Muscle of arm (tissue), 14 donors: ENCODE measurements at places on chromosomes 2 and 18.
A peak's percentile ranks its signal among the peaks of the same experiment; 100 is the strongest.

DNA sequence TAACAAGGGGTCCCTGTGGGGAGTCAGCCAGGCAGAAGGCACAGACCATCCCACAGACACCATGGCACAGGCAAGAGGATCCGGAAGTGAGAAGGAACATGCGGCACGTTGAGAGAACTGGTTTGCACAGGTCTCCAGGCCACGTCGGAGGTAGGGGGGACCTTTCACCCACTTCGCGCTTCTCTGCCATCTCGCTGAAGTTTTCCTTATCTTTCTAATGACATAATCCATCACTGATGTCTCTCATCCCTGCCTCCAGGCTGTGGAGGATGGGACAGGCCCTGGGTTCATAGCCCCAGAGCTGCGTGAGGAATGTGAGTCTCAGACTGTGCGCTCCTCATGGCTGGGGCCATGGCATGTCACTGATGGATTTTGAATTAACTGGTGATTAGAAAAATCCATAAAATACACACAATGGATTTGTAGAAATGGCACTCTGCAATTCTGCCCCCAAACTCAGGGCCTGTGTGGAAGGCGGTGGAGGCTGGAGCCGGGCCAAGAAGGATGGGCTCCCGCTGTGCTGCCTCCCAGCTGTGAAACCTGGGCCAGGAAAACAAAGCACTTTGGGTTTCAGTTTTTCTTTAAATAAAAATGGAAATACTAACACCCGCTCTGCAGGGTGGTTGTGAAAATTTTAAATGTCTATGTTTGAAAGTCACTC is 113.3 kb upstream of the ALKAL2 start:
- DNase-seq, result no peak

GRCh38 chr2:144233733-144234541 is 286.0 kb downstream of the ZEB2 start:
- no peak for DNase-seq

- no peak for DNase-seq
Observed at GRCh38 chr2:155298001-155298400, 599.5 kb downstream of the KCNJ3 start.

GRCh38 chr2:113255140-113256070 is 23.3 kb downstream of the PAX8 start:
- DNase-seq, result no peak

- no peak for DNase-seq
Observed at GRCh38 chr2:131016826-131017741, 76.2 kb downstream of the FAM168B start.

DNA sequence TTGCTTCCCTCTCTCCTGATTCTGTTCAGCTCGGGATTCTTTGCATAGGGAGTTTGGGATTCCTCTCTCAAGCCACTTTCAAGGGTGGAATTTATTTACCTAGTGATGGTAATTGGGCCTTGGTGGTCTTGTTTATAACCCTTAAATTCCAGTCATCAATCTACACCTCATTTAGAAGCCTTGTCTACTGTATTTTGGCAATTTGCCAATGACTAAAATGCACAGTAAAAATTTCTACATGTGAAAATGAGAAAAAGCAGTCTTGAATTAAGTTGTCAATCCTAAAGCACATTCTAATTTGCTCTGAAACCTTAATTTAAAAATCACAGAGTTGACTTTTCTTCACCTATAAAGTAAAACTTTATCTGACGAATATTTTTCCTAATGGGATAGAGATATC is 749.2 kb upstream of the CRIM1 start:
- no peak for DNase-seq

DNA sequence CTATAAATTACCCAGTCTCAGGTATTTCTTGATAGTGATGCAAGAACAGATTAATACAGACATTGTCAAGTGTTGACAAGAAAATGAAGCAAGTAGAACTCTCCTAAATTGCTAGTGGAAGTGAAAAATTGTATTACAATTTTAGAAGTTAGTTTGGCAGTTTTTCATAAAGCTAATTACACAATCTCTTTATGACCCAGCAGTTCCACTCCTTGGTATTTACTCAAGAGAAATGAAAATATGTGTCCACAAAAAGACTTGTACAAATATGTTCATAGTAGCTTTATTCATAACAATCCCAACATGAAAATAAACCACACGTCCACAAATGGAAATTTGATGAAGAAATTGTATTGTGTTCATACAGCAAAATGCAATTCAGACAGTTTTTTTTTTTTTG is 49.4 kb downstream of the PDE1A start:
- no peak for DNase-seq

GRCh38 chr2:84964406-84965191 is 6.4 kb upstream of the KCMF1 start:
- DNase-seq, result no peak

DNA sequence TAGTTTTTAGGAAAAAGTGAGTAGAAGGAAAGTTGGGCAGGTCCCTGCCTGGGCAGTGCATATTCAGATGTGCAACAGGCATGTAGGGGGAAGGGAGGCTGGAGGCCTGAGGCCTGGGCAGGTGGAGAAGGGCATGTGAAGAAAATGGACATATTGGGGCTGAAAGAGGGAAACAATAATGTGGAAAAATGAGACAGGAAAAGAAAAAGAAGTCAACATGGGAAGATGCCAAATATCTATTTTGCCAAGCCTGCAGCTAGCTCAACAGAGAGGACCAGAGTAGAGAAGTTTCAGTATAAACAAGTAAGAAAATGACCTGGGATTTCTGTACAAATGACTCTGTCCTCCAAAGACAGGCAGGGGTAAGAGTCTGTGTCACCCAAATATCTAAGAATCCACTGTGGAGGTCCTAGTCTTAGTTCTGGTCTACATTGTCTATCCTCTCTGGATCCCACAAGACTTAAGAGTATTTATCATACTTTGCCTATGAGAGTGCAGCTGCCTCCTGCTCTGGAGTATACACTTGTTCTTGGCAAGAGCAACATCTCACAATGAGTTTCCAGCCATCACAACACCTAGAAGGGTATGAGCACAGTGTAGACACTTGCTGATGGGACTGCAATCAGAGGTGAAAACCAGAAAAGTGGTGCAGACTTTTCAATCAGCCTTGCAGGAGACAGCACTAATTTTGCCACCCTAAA is 80.2 kb downstream of the CLHC1 start:
- no peak for DNase-seq

DNA sequence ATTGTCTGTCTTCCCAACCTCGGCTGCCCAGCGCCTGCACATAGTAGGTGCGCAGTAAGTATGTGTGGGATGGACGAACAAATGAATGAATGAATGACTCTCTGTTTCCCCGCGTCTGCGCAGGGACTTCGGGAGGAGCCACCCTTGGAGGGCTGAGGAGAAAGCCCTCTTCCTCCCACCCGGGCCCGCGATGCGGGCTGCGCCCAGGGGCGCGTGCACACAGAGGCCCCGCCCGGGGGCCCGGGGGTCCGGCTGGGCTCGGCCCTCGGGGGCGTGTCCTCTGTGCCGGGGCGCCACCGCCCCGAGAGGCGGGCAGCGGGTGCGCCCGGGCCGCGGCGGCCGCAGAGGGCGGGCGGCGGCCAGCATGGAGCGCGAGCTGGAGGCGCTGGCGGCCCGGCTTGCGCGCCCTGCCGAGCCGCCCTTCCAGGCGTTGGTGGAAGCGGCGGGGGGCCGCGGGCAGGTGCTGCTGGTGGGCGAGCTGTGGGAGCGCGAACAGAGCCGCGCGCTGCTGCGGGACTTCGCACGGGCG is at the start of gene C2orf72:
C2orf72 (plus strand) TSS at position 322 of the 529 bp plus-strand sequence; CDS start at position 365, 43 bp downstream.
- no peak for DNase-seq

- no peak for DNase-seq
Observed at GRCh38 chr18:39839782-39840181, 2115.3 kb upstream of the PIK3C3 start.

DNA sequence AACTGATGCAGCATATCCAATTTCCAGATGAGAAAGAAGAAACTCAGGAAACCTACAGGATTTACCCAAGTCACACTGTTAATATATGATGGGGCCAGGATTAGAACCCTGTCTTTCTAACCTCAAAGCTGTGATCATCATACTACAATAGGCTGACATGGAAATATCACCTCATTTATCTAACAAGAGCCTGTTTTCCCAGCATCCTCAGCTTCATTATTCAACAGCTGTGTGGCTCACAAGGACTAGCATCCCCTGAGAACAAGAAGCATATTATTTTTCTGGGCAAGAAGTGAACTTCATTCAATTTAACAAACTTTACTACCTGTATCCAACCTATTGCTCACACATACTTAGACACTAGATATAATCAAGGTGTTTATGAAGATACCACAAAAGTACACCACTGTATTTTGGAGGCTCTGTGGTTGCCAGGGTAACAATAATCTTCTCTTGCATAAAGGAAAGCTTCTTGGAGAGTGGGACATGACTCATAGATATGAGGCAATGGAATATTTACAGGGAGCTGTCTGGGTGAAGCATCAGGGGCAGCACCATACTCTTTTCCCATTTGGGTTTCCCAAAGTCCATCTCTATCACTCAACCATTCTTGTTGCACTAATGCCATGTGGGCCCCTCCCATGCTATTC is 218.2 kb downstream of the RAD51AP2 start:
- DNase-seq, result peak; percentile 11

DNA sequence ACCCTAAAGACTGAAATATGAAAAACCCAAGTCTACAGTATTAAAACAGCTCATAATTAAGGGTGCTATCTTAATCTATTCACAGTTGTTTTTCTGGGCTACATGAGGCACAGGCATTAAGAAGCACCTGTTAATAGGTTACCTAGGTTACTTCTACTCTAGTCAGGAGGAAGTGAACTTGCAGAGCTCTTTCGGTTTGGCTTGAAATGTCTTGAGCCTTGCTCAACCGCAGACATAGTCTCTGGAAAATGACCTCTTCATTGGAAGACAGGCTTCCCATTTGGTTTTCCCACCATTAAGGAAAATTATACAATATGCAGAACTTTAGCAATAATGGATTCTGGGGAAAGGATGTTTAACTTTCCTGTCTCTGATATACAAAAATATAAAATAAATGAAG is 142.3 kb upstream of the KCNJ3 start:
- DNase-seq, result no peak

- no peak for DNase-seq
Observed at GRCh38 chr18:36543991-36544725, 246.6 kb downstream of the FHOD3 start.

DNA sequence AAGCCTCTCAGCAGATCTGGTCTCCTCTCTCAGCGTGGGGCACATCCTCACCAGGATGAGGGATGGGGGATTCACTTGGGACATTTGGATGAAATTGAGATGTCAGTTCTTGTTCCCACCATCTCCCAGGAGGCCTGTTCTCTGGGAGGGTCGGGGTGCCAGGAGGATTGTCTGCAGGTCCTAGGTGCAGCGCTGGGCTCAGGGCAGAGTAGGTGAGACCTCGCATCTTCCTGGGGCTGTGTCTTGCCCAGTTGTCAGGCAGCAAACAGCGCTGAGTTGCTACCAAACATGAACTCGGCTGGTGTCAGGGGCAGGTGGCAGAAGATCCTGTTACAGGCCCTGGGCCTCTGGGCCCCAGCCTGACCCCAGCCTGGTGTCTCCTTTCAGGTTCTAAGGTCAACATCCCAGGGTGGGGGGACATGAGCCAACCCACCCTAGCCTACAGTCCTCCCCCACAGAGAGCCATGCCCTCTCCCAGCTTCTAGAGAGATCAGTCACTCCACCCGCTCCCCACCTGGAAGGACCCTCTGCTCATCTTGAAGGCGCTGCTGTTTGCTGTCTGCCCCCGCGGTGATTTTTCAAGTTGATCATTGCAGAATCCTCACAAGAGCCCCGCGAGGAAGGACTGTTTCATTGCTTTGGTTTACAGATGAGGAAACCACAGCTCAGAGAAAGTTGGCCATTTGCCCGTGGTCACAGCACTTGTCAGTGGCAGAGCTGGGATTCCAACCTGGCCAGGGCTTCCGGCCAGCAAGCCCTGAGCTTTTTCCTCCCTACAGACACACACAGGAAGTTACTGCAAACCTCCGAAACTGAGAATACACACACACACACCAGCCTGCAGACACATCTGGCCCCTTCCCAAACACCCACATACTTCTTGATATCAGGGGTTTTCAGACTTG is 83.9 kb downstream of the STPG4 start:
- no peak for DNase-seq

- peak; percentile 56 for DNase-seq
Observed at GRCh38 chr18:42053188-42053781, 98.3 kb downstream of the PIK3C3 start.

- DNase-seq, result no peak
Observed at GRCh38 chr2:241146286-241146685, 3.0 kb downstream of the PASK start.

DNA sequence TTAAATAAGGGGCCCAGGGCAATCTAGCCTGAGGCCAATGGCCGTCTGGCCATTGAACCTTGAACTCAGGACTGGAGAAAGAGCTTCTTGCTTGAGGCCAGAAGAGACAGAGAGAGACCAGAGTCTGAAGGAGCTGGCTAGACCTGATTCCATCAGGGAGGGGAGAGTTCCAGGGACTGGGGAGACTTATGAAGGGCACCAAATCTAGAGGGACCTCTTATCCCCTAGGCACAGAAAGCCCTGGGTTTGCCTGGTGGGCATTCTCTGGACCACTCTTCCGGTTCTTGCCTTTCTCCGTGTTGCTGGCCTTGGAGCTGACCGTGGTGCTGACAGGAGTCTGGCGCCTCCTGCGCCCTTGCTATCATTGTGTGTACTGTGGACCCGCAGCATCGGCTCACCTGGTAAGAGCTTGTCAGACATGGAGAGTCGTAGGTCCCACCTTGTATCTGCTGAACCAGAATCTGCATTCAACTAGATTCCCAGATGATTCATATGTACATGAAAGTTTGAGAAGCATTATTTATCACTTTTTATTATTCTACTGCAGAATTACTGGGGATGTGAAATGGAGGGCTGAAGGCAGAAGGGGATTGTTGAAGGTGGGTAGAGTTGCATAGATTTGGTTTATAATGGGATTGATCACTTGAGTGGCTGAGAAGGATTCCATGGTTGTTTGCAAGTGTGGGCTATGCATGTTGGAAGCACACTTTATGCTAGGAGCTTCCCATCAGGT is 4.3 kb upstream of the TRPM8 start:
- DNase-seq, result peak; percentile 38

DNA sequence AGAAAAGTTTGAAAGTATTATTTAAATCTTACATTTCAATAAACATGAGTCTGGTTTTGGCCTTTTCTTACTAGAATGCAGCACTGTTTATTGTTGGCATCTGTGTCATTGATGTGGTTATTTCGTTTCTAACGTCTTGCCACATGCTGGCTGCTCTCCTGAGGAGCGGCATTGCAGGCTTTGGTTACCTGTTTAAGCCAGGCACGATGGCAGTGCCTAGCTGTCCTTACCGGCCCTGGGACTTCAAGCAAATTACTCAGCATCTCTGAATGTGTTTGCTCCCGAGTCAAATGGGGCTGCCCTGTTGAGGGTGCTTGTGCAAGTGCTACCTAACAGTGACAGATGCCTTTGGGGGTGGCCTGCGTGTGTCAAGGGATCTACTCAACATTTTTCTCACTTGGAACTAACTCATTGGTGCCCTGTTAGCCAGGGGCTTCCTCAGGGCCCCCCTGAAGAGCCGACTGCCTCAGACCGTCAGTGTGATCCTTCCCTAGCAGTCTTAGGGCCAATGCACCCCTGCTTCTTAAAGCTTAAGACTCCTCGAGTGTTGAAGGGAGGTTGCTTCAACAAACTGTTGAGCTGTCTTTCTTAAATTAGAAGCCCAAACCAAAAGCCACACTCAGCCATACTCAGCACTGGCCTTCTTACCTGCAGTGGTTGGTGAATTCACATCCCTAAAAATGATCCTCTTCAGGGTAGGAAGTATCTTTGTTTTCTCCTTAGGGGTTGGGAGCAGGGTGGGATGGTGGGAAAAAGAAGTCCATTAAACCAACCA is 151.5 kb downstream of the NCK2 start:
- no peak for DNase-seq
